ENCODE measurements at places on chromosomes 6 and 20. TPM values are rescaled to one million over a fixed set of nuclear protein-coding genes. Genes with fewer than 3 reads are reported as not detected.

- no peak for DNase-seq
Observed at GRCh38 chr6:31247813-31248212, 24.1 kb downstream of the HLA-C start.

GRCh38 chr6:155959898-155960495 is 504.4 kb upstream of the NOX3 start:
- no peak for DNase-seq

ADGB gene
- not detected for total RNA-seq

PDYN gene
- total RNA-seq: not detected

KHDC1 gene
- total RNA-seq: 11.4 TPM

PSMB8 gene
- 350 TPM for total RNA-seq

All from M059J (cell line).